ENCODE measurements at places on chromosomes 4 and X.

GRCh38 chr4:99061048-99061700 is 27.4 kb downstream of the ADH5 start:
- DNase-seq, result no peak

- peak; percentile 24 for DNase-seq
These were observed 142.6 kb downstream of the EGF start for GRCh38 chr4:110055158-110055768.

GRCh38 chrX:129600981-129601424 is 53.8 kb downstream of the APLN start:
- DNase-seq, result peak; percentile 36

DNA sequence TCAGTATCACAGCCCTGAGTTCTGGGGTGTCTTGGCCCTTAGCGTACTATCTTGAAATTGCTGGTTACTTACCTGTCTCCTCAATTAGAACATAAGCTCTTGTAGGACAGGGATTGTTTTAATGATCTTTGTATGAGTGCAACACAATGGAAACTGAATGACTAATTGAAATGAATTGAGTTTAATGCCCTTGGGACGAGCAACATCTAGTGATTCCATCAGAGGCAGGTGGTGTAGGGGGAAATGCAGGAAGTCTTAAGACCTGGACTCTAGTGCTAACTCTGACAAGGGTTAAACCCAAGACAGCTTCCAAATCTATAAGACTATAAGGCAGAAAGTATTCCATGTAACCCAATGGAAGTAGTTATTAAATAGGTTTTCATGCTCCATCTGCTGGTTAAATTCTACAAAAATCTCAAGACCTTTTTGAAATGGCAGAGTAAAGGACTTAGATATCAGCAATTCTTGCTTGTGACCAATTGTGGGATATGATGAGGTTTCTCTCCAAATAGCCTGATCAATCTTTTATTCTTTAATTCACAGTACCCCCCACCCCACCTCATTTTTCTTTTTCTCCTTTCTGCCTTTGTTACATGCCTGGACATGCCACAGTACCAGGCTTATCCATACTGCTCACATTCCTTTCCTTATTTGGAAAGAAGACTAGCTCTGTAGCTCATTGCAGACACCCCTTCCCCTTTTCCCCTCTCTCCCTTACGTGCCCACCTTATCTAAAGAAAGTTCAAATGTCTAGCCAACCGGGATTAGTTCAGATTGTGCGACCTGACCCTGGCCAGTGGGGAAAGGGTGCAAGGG is 340.8 kb downstream of the PAPSS1 start:
- peak; percentile 53 for DNase-seq

GRCh38 chr4:148881860-148882643 is 439.8 kb upstream of the NR3C2 start:
- no peak for DNase-seq

- DNase-seq, result no peak
These were observed 156.9 kb upstream of the TTC29 start for GRCh38 chr4:147102596-147102995.

GRCh38 chr4:123159479-123159878 is 237.1 kb upstream of the NUDT6 start:
- DNase-seq, result no peak

- peak; percentile 62 for DNase-seq
These were observed 270.3 kb upstream of the HS3ST1 start for GRCh38 chr4:11698846-11699590.

DNA sequence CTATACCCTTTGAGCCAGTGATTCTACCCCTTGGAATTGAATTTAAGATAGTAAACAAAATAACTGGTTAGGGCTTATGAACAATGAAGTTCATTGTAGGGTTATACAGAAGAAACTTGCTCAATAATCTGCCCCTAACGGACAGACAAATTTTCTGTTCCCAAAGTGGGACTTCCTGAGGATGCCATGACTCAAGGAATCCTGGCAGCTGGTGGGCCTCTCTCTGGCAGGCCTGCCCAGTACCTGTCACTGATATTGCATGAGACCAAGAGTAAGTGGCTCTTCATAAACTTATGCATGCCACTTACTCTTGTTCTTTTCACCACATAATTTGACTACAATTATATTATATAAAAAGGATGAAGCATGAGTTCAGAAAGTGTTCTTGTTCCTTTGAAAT is 41.5 kb downstream of the GPRIN3 start:
- no peak for DNase-seq

GRCh38 chr4:183599284-183599683 is 59.7 kb downstream of the RWDD4 start:
- no peak for DNase-seq

GRCh38 chr4:1169691-1170096 is 2.7 kb downstream of the SPON2 start:
- DNase-seq, result no peak

DNA sequence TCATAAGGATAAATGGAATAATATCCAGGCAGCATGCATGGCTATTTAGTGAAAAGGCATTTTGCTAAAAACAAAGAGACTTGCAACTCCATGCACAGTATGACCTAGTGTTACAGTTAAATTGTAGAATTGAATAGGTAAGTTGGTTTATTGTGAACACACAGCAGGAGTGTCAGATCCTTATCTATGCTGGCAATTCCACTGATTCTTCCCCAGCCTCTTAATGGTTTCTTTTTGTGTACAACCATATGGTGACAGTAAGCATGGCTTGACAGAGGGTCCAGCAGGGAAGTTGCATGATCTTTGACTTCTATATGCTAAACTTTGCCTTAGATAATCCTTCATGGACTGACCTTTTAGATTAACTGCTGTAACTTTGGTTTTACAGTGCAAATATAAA is 936.6 kb upstream of the EPHA5 start:
- no peak for DNase-seq
